ENCODE measurements at places on chromosomes 2 and 18. TPM values are rescaled to one million over a fixed set of nuclear protein-coding genes. Genes with fewer than 3 reads are reported as not detected.

GREB1 gene
- 1.6 TPM for total RNA-seq

SLC19A3 gene
- total RNA-seq: 15.4 TPM

NRP2 gene
- 5.5 TPM for total RNA-seq

GRCh38 chr2:39304200-39304599 is 60.4 kb upstream of the CDKL4 start:
- DNase-seq: no peak

- no peak for DNase-seq
These were observed 38.1 kb downstream of the RHOB start for GRCh38 chr2:20484810-20485611.

All from right lobe of liver (tissue), 6 donors.